ENCODE measurements at places on chromosomes 2 and 18.

DNA sequence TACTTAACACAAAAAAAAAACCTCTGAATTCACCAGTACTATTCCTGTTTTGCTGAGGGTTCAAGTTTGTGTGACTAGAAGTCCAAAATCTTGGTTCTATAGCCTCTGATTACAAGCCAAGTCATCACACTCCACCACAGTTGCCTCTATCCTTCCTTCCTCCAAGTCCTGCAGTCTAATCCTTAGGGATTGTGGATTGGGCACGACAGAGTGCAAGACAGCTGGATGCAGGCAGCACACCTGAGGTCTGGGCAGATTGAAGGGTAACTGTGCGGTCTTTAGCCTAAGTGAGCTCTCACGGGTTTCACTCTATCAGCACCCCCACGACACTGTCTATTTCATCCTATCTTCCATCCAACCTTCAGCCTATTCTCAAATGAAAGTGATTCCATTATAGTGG is 299.4 kb upstream of the ID2 start:
- no peak for DNase-seq

- no peak for DNase-seq
These were observed 687.8 kb downstream of the SLC4A3 start for GRCh38 chr2:220315098-220315823.

DNA sequence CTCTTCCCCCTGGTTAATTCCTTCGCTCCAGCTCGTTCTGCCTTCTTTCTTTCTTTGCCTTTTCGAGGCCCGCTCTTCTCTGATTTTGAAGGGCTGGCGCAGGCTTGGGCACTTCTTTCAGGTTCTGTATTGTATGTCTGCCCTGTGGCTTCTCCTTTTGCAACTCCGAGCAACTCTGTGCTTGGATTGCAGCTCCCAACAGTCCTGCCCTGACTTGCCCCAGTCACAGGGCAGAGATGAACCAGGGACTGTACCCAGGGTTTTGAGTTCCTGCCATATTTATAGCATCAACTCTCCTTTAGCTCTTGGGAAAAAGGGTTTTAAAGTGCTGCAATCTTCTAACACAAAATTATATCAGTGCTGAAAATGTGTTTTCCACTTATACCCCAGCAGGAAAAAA is 31.1 kb upstream of the CD8A start:
- no peak for DNase-seq

- no peak for DNase-seq
These were observed 325.5 kb upstream of the MEIS1 start for GRCh38 chr2:66109419-66109818.

GRCh38 chr2:29347774-29348461 is 232.7 kb downstream of the CLIP4 start:
- no peak for DNase-seq

DNA sequence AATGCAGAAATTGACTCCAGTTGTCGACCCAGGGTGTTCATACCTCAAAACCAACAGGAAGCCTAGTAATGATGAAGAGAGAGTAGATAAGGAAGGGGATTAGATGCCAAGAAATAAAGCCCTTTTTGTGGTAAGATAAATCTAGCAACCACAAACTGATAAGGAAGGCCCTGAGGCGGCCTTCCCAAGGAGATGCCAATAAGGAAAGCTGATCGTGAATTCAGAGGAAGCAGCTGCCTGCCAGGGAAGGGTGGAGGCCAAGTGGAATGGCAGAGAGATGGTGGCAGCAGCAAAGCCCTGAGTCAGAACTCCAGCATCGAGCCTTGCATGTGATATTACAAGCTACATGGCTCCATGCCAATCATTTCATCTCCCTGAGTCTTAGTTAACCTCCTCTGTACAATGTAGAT is 126.3 kb downstream of the IRS1 start:
- no peak for DNase-seq

DNA sequence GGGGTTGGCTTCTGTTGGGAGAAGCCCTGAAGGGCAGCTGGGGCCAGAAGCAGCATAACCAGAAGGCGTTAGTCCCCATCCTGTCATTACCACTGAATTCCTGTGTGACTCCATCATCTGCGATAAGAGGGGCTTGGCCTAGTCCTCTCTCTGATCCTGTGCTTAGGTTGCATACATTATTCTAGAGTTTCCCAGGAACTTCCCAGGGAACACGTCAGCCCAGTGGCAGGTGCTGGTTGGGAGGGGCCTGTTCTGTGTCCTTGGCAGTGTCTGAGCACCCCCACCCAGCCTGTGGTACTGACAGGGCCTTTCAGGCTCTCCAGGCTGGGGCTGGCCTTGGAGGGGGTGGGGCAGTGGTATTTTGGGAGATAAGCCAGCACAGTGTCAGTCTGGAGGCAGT is 4.5 kb upstream of the TOGARAM2 start:
- no peak for DNase-seq

DNA sequence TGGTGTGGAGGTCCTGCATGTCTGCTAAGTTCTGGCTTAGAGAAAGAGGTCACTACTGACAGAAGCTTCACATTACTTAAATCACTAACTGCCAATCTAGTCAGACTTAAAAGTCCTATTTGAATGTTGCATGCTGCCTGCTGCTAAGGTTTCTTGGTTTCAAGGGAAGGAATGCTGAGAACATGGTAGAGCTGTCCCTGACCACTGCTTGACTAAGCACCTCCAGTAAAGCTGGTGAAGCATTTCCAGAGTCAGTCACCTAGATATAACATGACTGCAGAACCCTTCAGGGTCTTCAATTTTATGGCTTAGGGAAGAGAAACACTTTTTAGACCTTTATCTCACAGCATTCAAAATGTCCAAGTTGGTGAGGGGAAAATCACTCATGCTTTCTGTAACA is 2178.3 kb upstream of the PIK3C3 start:
- no peak for DNase-seq

DNA sequence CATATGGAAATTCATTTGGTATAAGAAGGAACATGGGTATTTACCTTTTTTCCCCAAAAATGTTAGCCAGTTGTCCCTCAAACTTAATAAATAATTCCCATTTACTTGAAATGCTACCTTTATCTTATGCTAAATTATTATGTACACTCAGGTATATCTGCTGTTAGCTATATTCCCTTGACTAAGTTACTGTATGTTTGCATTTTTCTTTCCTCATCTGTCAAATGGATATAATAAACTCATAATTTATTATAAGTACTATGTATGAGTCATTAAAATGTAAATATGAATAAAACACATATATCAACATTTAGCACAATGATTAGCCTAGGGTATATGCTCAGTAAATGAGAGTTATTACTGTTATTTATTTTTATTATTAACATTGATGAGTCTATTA is 117.4 kb downstream of the PMS1 start:
- DNase-seq, result no peak

- no peak for DNase-seq
These were observed 14.3 kb downstream of the PPP3R1 start for GRCh38 chr2:68237976-68238580.

DNA sequence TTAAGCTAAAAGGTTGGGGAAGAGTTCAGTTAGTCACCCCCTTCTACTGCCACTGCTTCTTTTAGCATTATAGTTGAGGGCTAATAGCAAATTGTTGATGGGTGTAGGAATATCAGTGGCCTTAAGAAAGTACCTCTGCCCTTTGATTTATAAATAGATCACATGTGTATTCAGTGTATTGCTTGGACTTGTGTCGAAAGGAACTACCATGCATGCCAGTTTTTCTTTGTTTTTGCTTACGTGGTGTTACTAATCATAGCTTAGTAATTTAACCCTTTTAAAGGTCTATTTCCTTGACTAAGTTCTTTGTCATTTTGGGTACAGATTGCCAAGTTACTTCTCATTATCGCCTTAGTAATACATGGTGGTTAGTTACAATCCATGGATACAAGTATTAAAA is 85.6 kb downstream of the MIB1 start:
- no peak for DNase-seq

GRCh38 chr2:191051825-191052778 is 38.1 kb upstream of the STAT1 start:
- DNase-seq, result no peak

GRCh38 chr2:179758636-179759035 is 102.8 kb downstream of the ZNF385B start:
- DNase-seq, result no peak

GRCh38 chr2:102143450-102143985 is 972 bp downstream of the IL1R1 start:
- no peak for DNase-seq

DNA sequence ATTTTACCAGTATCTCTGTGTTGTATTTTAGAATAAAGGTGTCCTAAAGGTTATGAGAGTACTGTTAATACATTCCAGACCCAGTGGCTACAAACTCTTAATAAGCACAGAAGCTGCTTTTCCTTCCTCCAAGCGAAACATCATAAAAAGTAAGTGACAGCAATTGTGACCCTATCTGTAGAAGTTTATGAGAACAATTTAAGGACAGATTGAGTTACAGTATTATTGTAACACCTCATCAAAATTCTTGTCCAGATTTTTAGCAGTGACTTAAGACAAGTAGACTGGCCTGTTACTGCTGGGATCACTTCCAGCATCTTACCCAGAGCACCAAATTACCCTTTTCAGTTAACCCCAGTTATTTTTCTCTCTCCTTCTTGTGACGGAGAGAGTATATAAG is 154.6 kb downstream of the ERBB4 start:
- DNase-seq, result no peak

DNA sequence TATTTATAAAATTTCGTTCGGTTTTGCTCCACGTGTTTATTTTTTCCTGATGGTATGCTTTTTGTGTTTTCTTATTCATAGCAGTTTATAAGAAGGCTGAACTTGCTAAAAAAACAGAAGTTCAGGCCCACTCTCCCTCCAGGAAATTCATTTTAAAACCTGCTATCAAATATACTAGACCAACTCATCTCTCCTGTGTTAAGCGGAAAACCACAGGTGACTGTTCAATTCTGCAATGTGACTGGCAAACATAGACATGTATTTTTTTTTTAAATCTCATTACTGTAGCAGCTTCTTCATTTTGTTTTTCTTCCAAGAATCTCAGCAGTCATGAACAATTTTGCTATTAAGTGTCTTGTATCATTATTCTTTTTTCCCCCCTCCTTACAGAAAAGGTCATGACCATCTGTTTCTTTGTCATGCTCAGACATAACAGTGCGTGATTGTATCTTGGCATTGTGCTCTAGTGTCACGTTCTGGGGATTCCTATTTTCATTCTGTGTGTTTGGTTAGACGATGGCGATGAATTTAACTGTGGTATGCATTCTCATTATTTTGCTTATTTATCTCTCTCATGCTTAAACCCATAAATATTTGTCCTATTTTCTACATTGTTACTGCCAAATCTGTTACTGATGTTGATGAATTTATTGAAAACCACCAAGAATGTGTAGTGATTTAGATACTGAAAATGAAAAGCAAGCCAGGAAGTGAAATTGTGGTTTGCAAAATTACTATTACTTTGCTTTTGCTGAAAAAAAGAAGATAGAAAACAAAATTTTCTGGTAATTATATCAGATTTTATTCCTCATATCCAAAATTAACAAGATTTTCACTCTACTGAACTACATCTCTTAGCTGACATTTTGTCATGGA is 74.6 kb upstream of the UNC80 start:
- DNase-seq, result no peak

DNA sequence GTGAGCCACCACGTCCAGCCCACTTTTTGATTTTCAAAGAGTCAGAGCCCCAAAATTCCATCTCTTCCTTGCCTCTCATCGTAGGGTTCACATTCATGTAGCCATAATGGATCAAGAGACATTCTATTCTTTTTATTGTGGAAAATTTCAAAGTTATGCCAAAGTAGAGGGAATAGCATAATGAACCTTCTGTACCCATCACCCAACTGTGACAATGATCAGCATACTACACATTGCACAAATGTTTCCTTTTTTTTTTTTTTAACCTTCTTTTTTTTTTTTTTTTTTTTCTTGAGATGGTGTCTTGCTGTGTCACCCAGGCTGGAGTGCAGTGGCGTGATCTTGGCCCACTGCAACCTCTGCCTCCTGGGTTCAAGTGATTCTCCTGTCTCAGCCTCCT is 162.4 kb downstream of the EML6 start:
- no peak for DNase-seq

DNA sequence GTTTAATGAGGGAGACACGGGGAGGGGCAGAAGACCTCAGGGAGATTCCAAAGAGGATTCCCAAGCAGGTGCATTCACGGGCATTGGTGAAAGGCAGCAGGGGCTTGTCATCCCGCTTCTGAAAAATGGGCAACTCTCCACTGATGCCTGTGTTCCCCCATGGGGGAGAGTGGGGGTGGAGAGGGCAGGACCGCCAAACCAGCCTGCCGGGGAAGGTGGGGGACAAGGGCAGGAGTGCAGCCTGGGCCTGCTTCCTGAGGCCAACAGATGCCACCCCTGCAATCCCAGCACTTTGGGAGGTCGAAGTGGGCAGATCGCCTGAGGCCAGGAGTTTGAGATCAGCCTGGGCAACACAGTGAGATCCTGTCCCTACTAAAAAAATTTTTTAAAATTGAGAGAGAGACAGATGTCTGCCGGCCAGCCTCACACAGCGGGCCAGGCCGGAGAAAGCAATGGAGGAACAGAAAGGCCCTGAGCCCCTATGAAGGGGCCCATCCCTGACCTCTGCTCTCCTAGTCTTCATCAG is 44.8 kb upstream of the UBE2F start:
- no peak for DNase-seq

DNA sequence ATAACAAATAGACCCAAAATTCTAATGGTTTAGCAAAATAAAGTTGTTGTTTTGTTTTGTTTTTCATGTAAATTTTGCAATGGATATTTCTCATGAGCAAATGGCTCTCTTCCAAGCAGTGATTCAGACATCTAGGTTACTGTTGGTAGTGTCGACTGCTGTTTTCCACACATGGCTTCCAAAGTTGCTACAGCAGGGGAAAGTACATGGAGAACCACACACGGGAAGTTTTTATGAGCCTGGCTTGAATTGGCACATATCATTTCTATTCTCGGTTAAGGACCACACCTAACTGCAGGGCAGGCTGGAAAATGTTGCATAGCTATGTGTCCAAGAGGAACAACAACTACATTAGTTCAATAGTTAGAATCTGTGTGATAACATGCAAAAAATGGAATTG is 262.1 kb downstream of the GALNT13 start:
- DNase-seq, result no peak

DNA sequence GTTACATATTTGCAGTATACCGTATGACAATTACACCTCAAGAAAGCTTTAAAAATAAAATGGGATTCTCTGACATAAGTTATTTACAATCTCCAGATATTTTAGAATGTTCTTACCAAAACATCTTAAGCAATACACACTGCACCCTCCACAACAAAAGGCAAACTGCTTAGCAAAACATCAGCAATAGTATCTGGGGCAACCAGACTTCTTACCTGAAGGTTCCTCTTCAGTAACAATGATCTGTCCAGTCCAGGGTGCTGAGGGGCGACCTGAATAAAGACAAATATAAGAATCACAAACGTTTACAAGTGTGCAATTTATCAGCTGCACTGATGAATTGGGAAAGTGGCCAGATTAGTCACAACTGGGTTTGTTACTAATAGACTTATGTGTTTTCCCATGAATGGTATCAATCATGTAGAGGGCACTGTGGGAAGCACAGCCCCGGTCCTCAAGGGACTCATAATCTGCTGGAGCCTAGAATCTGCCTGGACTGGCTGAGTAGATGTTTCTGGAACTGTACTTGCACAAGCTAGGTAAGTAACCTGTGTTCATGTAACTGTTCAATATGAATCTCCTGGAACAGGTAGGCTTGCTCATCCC is 70.7 kb downstream of the MYOM1 start:
- no peak for DNase-seq

- no peak for DNase-seq
These were observed 33.9 kb upstream of the GLS start for GRCh38 chr2:190846746-190847145.

Measured in NCI-H774 (cell line).